ENCODE measurements at places on chromosomes 2 and 18.

- no peak overlapping the region for H3K4me3 ChIP-seq
- no peaks in the 10 kb centered on the region for H3K36me3 ChIP-seq
- DNase-seq = no peak
- no peak overlapping the region for H3K27ac ChIP-seq
- H3K27me3 ChIP-seq = no peaks in the 10 kb centered on the region
- no peaks in the 10 kb centered on the region for H3K4me1 ChIP-seq
Measured at GRCh38 chr2:188937228-188938220, 36.6 kb upstream of the COL3A1 start.

DNA sequence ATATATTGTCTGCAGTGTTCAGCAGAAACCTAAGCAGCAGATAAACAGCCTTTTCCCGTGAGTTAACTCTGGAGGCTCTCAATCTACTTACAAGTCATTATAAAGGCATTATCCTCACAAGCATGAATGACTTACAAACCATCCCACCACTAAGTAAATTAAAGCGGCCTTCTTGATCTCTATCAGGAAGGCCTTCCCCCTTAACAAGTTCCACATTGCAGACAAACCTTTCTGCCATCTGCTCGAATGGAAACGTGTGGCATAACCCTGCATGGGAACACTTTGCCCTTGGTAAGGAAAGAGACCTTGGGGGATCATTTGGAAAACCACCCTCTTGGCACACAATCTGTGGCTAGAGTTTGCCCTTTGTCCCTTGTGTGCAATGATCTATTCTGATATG is 199.5 kb downstream of the OSR1 start:
- no peak overlapping the region for H3K27ac ChIP-seq
- no peaks in the 10 kb centered on the region for H3K36me3 ChIP-seq
- DNase-seq = no peak
- no peak overlapping the region for H3K4me3 ChIP-seq
- no peaks in the 10 kb centered on the region for H3K27me3 ChIP-seq

GRCh38 chr2:222136106-222136630 is 162.6 kb downstream of the PAX3 start:
- H3K4me1 ChIP-seq = no peaks in the 10 kb centered on the region
- H3K27me3 ChIP-seq = no peaks in the 10 kb centered on the region
- no peak for DNase-seq
- H3K27ac ChIP-seq = no peak overlapping the region

- H3K4me1 ChIP-seq = peaks cover 28% of the 10 kb centered on the region
- peak overlapping the region; percentile 92 for H3K27ac ChIP-seq
- H3K4me3 ChIP-seq = peak overlapping the region; percentile 88
- peaks cover 3% of the 10 kb centered on the region for H3K36me3 ChIP-seq
- H3K27me3 ChIP-seq = no peaks in the 10 kb centered on the region
- peak; percentile 35 for DNase-seq
Measured at GRCh38 chr2:96773922-96774321, 13.2 kb downstream of the CNNM4 start.

DNA sequence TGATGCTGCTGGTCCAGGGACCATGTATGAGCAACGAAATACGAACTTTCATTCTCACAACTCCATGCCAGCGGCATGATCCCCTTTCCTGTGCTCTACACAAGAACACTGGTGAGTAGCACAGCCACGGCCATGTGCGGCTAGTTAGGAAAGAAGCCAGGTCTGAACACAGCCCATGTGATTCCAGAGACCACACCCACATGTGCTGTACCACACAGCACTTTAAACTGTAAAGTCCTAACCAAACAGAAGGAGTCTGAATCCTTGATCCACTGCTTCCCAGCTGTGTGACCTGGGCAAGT is 33.0 kb upstream of the ACAA2 start:
- peaks cover 48% of the 10 kb centered on the region for H3K27me3 ChIP-seq
- no peak overlapping the region for H3K27ac ChIP-seq
- peaks cover 18% of the 10 kb centered on the region for H3K4me1 ChIP-seq
- H3K4me3 ChIP-seq = no peak overlapping the region
- no peak for DNase-seq

GRCh38 chr2:196546151-196546919 is 93.2 kb upstream of the CCDC150 start:
- H3K4me3 ChIP-seq = no peak overlapping the region
- DNase-seq = no peak
- peaks cover 51% of the 10 kb centered on the region for H3K27me3 ChIP-seq
- no peaks in the 10 kb centered on the region for H3K36me3 ChIP-seq

DNA sequence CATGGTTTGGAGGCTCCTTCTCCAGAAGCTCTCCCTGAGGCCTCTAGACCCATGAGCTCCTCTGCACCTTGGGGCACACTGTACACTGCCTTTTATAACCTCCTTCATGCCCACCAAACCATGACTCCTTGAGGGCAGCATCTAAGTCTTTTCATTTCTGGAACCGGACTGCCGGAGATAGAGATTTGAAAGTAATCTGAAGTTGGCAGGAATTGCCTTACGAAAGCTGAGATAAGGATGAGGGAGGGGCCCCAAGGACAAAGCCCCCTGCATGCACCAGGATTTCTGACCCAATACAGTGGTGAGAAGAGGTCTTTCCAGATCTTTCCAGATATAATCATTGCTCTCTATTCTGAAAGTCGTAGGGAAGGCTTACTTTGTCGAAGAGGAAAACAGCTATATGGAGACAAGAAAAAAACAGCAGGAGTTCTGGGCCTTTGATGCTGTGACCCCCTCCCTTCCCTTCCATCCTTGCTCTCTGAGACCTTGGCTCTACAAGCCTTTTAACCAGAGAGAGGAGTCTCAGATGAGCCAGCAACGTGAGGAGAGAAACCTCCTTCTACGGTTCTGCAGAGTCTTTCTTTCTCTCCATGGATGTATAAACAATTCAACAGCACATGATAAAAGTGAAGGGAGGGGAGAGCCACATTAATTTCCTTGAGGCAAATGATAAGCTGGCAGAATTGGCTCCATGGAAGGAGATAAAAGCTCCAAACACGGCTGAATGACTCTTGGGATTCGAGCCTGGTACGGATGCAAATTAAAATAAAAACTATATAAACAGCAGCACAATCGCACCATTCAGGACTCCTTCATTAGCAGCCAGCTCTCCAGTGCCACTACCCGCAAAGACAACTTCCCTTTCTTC is 88.0 kb upstream of the RTN4 start:
- H3K27me3 ChIP-seq = no peaks in the 10 kb centered on the region
- DNase-seq = no peak
- H3K4me1 ChIP-seq = peaks cover 15% of the 10 kb centered on the region
- peaks cover 9% of the 10 kb centered on the region for H3K36me3 ChIP-seq
- no peak overlapping the region for H3K4me3 ChIP-seq
- no peak overlapping the region for H3K27ac ChIP-seq

DNA sequence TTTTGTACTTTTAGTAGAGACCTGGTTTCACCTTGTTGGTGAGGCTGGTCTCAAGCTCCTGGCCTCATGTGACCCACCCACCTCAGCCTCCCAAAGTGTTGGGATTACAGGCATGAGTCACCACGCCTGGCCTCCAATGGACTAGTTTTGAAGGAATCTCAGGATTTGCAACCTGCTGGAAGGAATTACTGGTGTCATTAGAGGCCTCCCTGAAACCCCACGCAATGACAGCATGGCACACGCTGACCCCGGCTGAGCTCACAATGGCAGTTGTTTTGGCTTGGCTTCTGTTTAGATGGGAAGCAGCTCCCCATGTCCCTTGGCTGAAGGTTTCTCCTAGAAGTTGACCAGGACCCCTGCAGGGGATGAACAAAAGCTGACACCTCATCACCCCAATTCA is 23.1 kb upstream of the COPS8 start:
- no peaks in the 10 kb centered on the region for H3K4me1 ChIP-seq
- no peak overlapping the region for H3K27ac ChIP-seq
- no peaks in the 10 kb centered on the region for H3K36me3 ChIP-seq

DNA sequence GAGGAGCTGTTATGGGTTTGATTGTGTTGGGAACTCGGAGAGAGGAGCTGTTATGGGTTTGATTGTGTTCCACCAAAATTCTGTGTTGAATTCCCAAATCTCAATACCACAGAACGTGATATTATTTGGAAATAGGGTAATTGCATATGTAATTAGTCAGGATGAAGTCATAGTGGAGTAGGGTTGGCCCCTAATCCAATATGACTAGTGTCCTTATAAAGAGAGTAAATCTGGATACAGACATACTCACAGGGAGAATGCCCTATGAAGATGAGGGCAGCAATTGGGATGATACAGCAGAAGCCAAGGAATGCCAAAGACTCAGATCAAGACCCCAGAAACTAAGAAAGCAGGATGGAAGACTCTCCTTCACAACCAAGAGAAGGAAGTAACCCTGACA is 1023.2 kb upstream of the ZEB2 start:
- DNase-seq = no peak
- H3K27ac ChIP-seq = no peak overlapping the region
- H3K27me3 ChIP-seq = no peaks in the 10 kb centered on the region
- H3K4me1 ChIP-seq = no peaks in the 10 kb centered on the region

DNA sequence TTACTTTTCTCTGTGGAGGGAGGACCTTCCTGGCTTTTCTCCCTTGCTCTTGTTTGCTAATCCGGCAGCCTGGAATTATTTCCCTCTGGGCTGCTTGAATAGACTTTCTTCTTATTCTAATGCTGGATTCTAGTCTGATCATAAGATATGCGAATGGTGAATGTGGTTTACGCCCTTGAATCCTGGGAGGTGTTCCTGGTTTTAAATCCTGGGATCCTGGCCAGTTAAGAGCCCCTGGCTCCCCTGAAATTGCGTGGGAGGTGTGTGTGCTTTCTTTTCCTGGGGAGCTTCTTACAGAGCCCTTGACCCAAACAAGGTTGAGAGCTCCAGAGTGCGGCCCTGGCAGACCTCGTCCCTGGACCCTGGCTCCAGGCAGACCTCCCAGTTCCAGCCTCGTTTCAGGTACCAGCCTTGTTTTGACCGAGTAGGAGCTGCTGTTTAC is 2.8 kb downstream of the SH3BP4 start:
- no peak overlapping the region for H3K4me3 ChIP-seq
- no peaks in the 10 kb centered on the region for H3K36me3 ChIP-seq
- H3K27ac ChIP-seq = no peak overlapping the region
- no peaks in the 10 kb centered on the region for H3K4me1 ChIP-seq

GRCh38 chr2:132276571-132276981 is 114.8 kb upstream of the ANKRD30BL start:
- no peaks in the 10 kb centered on the region for H3K36me3 ChIP-seq
- H3K27me3 ChIP-seq = no peaks in the 10 kb centered on the region
- no peak overlapping the region for H3K4me3 ChIP-seq
- H3K4me1 ChIP-seq = no peaks in the 10 kb centered on the region

GRCh38 chr2:187574969-187575750 is 20.9 kb upstream of the TFPI start:
- no peak for DNase-seq
- H3K36me3 ChIP-seq = no peaks in the 10 kb centered on the region
- no peaks in the 10 kb centered on the region for H3K27me3 ChIP-seq
- H3K4me3 ChIP-seq = no peak overlapping the region
- H3K4me1 ChIP-seq = no peaks in the 10 kb centered on the region

- peaks cover 6% of the 10 kb centered on the region for H3K4me1 ChIP-seq
- DNase-seq = no peak
Measured at GRCh38 chr2:32172870-32173269, 7.2 kb downstream of the SLC30A6 start.

DNA sequence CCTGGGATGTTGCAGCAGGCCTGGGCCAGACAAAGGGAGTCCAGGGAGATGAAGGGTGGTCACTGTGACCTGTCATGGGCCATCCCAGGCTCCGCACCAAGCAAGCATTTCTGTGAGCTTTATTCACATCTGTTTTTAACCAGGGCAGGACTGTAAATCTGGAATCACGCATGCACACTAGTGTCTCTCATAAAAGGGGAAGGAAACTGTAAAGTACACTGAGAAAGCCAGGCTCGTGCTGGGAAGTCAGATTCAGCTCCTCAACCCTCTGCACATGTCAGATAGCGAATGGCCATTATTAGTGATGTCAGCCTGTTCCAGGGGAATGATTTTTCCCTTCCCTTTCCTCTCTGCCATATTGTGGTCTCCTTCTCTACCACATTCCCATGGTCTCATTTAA is 818.6 kb upstream of the RAB6C start:
- H3K27me3 ChIP-seq = no peaks in the 10 kb centered on the region
- no peaks in the 10 kb centered on the region for H3K4me1 ChIP-seq
- no peak overlapping the region for H3K4me3 ChIP-seq
- H3K36me3 ChIP-seq = no peaks in the 10 kb centered on the region
- no peak overlapping the region for H3K27ac ChIP-seq

GRCh38 chr2:72153924-72154323 is 6.3 kb upstream of the CYP26B1 start:
- DNase-seq = no peak
- peaks cover 14% of the 10 kb centered on the region for H3K4me1 ChIP-seq
- no peaks in the 10 kb centered on the region for H3K36me3 ChIP-seq
- peaks cover 100% of the 10 kb centered on the region for H3K27me3 ChIP-seq
- H3K4me3 ChIP-seq = no peak overlapping the region

GRCh38 chr2:134203175-134203574 is 50.7 kb upstream of the MGAT5 start:
- H3K4me1 ChIP-seq = peaks cover 28% of the 10 kb centered on the region
- H3K4me3 ChIP-seq = no peak overlapping the region
- H3K27ac ChIP-seq = no peak overlapping the region
- no peaks in the 10 kb centered on the region for H3K36me3 ChIP-seq

DNA sequence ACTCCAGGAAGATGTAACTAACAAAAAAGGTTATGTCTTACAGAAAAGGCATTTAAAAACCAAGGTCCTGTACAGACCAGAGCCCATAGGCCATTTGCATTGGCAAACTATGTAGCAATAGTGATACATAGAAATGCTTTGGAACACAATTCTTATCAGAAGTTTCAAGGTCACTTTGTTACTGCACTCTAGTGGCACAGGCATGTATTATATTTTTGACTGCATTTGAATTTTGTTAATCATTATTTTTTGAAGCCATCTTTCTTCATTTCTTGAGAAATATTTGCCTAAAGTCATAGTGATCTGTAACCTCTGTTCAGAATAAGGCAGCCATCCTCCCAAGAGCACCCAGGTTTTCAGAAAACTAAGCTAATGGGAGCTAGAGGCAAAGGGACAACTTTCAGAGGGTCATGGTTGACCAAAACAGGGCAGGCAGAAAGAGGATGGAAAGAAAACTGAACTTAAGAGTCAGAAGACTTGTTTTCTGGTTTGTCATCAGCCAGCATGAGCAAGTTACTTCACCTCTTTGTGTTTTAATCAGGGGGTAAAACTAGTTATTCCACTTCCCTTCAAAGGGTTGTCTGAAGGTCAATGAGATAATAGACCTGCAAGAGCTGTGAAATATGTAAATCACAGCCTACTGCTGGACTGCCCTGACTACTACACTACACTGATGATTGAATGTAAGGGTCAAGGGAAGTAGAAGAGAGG is 41.5 kb downstream of the SLC38A11 start:
- no peak overlapping the region for H3K27ac ChIP-seq
- H3K27me3 ChIP-seq = no peaks in the 10 kb centered on the region
- no peak for DNase-seq
- no peaks in the 10 kb centered on the region for H3K4me1 ChIP-seq
- no peak overlapping the region for H3K4me3 ChIP-seq
- no peaks in the 10 kb centered on the region for H3K36me3 ChIP-seq

- no peak for DNase-seq
- H3K4me3 ChIP-seq = no peak overlapping the region
- no peaks in the 10 kb centered on the region for H3K36me3 ChIP-seq
- no peaks in the 10 kb centered on the region for H3K4me1 ChIP-seq
Measured at GRCh38 chr2:39996653-39997080, 217.6 kb upstream of the THUMPD2 start.

GRCh38 chr2:135742325-135742757 is 686 bp downstream of the UBXN4 start:
- peaks cover 35% of the 10 kb centered on the region for H3K36me3 ChIP-seq
- H3K4me1 ChIP-seq = peaks cover 29% of the 10 kb centered on the region
- peak overlapping the region; percentile 98 for H3K27ac ChIP-seq
- peak; percentile 40 for DNase-seq
- peak overlapping the region; percentile 92 for H3K4me3 ChIP-seq
- H3K27me3 ChIP-seq = no peaks in the 10 kb centered on the region

GRCh38 chr2:58512878-58513277 is 271.8 kb upstream of the FANCL start:
- no peak overlapping the region for H3K4me3 ChIP-seq
- no peaks in the 10 kb centered on the region for H3K36me3 ChIP-seq
- no peak for DNase-seq
- no peak overlapping the region for H3K27ac ChIP-seq
- no peaks in the 10 kb centered on the region for H3K4me1 ChIP-seq
